ENCODE measurements at places on chromosomes 12 and 14.

DNA sequence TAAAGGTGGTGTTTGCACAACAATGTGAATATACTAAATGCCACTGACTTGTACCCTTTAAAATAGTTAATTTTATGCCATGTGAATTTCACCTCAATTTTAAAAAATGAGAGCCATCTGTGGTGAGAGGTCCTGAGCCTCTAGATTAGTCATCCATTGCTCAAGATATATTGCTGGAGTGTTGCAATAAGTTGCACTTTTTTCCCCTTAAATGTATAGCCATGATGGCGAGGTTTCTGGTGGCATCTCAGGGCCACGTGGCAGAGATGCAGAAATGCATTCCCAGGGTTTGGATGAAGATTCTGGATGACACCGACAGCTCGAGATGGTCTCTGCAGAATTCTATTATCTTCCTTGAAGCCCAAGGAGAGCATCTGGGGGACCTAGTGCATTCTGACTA lies 153.7 kb downstream of the AACS start:
- DNase-seq: no peak

GRCh38 chr12:98439471-98439951 lies 75.9 kb upstream of the TMPO start:
- DNase-seq: no peak

DNA sequence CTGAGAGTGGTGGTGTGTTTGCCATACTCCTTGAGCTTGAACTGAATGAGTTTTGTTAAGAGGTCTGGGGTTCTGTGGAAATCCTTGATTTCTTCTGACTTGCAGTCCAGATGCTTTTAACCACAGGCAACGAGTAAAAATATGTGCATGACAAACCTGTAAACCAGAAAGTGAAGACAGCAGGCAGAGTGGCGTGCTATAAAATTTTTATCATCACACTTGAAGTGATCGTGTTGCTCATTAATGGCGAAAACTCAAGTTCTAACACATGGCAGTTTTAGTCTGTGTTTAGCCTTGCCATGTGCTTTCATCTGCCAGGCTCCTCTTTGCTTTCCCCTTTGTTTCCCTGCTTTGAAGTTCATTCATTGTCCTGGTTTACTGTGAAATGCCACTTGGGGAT lies 28.0 kb downstream of the TXNRD1 start:
- DNase-seq: no peak

DNA sequence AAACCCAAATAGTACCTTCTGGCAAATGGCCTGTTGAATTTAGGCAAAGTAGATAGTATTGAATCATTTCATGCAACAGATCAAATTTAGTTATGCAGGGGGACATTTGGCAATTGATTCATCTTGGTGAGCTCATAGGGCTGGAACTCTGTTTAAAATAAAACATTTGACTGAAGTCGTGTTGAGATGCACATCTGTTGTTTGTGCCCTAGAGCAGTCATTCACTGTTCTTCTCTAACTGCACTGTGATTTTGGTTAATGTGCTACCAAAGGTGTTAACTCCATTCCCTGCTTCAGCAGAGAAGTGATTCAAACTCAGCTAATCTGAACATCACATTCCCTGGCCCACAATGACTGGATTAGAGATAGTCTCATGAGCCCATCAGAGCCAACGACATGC lies 44.0 kb upstream of the CSRP2 start:
- no peak for DNase-seq

GRCh38 chr14:75860561-75861160 lies 121.1 kb downstream of the TGFB3 start:
- no peak for DNase-seq

DNA sequence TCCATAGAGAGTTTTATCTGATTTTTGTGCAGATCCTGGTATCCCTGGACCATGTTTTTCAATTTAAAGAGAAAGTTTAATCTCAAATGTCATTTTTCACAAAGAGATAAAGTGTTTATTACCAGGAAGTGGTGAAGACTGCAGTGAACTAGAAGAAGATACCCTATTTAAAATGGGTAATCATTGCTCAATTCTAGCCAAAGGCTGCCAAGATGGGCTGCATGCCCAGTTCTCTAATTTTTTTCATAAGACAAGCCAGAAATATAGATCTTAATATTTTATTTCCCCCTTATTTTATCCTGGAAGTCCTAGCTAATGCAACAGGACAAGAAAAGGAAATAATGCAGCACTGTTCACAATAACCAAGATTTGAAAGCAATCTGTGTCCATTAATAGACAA lies 343.5 kb downstream of the PCNX1 start:
- DNase-seq: no peak

DNA sequence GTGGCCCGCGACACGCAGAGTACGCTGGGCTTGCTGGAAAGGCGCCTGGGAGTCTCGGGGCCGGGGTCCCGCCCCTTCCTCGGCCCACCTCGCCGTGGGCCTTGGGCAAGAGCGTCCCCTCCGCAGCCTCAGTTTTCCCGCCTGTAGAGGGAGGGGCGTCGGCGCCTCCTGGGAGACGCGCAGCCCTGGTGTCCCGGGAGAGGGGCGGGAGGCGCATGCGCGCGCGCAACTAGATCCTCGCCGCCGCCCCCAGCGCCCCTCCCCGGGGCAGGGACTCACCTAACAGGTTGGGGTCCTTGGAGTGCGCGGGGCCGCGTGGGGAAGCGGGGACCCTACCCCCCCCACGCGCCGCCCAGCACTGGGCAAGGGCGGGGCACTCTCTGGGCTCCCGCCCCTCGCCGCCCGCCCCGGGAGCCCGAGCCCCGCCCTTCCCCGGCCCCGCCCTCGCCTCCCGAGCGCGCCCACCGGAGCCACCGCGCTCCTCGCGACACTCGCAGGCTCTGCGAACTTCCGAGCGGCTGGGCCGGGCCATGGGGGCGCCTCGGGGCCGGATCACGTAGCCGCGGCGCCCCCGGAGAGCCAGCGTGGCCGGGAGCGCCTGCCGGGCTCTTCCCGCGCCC lies at the start of gene KIF26A:
KIF26A (plus strand) TSS at position 490 of the 620 bp plus-strand sequence. CDS start 136 bp downstream, outside the sequence.
- DNase-seq: no peak

GRCh38 chr14:74241652-74242017 lies 2.4 kb downstream of the VSX2 start:
- no peak for DNase-seq

DNA sequence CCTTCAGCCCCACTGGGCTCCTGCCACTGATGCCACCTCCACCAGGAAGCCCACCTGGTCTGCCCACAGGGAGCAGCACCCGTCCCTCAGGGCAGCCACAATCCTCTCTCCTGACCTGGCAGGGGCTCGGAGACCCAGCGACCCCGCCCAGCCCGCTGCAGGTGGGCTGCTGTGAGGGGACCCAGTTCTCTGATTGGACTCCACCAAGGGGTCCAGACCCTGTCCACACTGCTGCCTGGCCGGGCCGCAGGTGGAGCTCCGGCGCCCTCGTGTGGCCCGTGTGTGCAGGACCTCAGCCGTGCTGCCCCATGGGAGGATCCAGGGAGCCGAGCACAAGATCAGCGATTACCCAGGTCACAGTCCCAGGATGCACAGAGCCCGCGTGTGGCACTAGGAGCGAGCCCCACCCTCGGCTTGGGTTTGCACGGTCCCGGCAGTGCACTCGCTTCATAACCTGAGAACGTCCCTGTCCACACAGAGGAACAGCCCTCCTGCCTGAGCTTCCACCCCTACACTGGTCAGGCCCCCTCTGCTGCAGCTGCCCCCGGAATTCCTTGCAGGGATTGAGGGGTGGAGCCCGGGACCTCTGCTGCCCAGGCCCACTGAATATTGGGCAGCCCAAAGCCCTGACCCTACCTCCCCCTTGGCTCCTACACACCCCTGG lies 35.4 kb upstream of the TMEM179 start:
- no peak for DNase-seq

DNA sequence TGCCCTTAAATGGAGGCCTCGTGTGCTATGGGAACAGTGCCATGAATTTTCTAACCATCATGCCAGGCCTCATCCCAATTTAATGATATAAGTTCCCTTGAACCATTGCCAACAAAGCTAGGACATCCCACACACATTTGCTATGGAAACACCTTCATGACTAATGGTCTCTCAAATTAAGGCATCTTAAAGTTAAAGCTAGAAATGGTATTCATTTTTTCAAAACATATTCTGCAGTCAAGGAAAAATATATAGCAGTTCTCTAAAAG lies 117.3 kb downstream of the BTG1 start:
- no peak for DNase-seq

GRCh38 chr12:46546634-46547273 lies 174.2 kb upstream of the SLC38A2 start:
- no peak for DNase-seq

DNA sequence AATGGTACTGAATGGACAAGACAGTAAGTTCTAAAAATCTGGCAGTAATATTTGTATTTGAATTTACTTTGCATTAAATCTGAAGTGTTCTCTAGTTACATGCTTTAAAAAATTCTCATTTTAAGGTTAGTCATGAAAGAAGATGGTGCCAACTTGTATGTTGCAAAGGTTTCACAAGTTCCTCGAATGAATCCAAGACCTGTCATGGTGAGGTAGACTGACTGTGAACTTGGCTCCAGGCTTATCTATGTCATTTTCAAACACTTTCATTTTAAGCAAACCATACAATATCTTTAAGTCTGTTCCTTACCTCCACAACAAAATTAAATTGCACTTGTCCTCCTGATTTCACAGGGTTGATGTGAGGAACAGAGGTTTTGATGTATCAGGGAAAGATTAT lies 23.4 kb downstream of the CLEC2D start:
- no peak for DNase-seq

GRCh38 chr12:111093428-111094142 lies 173.2 kb upstream of the MYL2 start:
- no peak for DNase-seq

GRCh38 chr14:64726585-64726890 lies 22.3 kb downstream of the PLEKHG3 start:
- DNase-seq: no peak

- no peak for DNase-seq
Observed at GRCh38 chr12:69466867-69467266, 3.3 kb upstream of the FRS2 start.

DNA sequence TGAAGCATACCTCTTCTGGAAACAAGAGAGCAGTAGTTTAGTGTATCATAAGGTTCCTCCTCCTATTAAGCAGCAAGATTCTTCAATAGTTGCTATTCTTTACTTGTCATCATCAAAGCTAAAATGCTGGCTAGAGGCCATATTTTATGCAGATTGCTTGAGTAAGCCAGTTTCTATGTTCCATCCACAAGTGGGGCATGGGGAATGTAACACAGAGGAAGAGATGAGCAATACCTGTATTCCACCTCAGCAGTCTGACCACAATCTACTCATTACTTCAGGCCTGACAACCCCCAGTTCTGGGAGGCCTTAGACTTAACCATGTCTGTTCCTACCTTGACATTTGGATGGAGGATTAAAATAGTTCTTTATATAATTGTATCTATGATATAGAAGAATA lies 423.6 kb downstream of the BTG1 start:
- DNase-seq: no peak

GRCh38 chr12:120041386-120042231 lies 52.6 kb downstream of the BICDL1 start:
- no peak for DNase-seq

- DNase-seq: no peak
Observed at GRCh38 chr14:33812601-33813000, 138.3 kb downstream of the EGLN3 start.
